ENCODE measurements at places on chromosomes 11 and 22. TPM values are rescaled to one million over a fixed set of nuclear protein-coding genes. Genes with fewer than 3 reads are reported as not detected.

Gene APOA5
- not detected for total RNA-seq

Gene MS4A3
- total RNA-seq: not detected

Gene DERL3
- total RNA-seq: not detected

Gene CNIH2
- not detected for total RNA-seq

DNA sequence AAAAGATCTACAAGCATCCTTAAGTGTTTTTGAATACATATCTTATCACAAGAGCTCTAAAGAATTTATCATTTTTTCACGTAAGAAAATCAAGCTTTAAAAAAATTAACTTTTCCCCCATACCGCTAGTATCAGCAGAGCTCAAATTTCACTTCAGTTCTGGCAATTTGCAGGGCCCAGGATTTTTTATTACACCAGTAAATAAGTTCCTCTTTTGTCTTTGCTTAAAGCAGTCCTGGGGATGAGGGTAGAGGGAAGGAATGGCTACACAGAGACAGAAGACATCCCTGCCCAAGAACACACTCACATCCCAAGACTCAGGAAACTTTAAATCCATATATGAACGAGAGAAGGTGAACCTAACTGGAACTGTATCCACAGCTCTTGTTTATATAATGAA, 22.6 kb upstream of the SORL1 start:
- no peak for DNase-seq

DNA sequence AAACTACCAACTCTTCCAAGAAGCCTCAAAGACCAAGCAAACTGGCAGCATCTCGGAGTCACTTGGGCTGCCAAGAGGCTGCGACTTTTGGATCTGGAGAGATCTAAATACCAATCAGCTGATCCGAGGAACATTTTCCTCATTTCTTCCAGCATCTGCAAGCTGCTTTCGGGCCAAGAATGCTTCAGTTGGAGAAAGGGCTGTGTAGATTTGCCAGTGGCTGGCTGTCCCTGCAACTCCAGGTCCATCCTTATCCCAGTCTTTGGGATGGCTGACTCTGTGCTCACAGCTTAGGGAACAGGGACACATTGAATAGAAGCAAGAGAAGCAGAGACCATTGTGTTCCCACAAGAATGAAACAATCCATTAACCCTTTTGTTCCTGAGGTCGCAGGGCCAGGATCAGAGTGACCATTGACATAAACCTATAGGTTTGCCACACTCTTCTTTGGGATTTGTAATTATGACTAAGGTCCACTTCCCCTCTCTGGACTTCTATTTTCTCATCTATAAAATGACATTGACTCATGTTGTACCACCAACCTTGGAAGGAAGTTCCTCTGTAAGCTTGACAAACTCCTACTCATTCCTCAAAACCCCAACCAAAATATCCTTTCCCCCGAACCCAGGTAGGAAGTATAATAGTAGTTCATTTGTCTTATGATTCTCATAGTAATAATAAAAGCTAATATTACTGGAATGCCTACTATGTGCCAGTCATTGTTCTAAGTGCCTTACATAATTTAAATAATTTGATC, 340.8 kb downstream of the MN1 start:
- DNase-seq: no peak

GRCh38 chr11:119805663-119806062, 76.7 kb upstream of the NECTIN1 start:
- no peak for DNase-seq

- no peak for DNase-seq
These were observed 20.9 kb downstream of the SPTBN2 start for GRCh38 chr11:66708094-66708493.

DNA sequence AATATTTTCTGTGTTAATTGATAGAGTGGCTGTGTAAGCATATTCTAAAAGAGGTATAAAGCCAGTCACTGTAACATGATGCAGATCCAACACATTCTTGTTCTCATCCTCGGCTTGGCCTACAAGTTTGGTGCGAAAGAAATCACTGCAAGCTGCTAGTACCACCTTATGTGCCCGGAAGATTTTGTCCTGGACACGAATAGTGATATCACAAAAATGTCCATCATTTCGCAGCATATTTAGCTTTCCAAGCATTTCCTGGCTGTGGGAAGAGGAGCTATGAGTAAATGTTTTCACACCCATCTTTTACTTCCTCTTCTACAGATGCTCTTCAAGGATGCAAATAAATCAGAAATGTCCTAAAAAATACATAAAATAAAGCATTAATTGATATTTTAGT, 53.1 kb downstream of the ZBTB44 start:
- no peak for DNase-seq

DNA sequence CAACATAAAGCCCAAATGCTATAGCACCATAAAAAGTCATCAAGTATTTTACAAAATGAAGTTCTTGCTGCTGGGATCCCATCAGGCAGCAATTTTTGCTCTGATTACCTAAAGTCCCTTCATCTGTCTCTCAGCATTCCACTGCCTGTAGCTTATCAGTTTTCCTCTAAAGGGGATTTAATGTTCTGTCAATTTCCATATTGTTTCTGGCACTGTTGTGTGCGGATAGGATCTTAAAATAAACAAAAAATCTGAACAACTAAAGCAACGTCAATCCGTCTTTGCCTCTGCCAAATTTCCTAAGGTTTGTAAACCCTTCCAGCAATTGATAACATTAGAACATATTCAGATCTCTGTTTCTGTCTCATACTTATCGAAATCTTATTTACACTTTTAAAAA, 1126.3 kb upstream of the RAG2 start:
- no peak for DNase-seq
